ENCODE measurements at places on chromosomes 12 and 14.
A peak's percentile ranks its signal among the peaks of the same experiment; 100 is the strongest.

DNA sequence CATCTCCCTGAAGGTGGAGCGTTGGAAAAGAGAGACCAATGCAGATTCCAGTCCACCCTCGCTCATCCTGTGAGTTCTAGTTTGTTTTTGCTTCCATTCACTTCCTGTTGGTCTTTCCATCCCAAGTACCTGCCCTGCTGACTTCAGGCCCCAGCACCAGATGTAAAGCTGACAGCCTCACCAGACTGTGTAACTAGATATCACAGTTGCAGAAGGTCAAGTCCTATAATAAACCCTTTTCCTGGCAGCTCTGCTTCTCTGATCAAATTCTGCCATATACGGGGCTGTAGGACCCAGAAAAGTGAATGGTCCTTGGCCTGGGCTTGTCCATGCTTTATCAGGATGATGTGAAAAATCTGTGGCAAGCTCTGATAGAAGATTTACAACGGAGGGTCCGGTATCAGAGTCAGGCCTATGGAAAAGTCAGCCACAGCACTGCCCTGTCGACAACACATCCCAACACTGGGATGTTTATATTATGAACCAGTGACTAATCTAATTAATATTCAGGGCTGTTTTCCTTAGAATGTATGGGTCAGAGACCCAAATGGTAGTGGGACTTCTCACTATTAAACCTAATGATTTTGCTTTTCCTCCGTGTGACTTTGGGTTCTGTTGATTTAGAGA, 42.1 kb downstream of the CCDC175 start:
- no peak overlapping the region for H3K27ac ChIP-seq
- H3K36me3 ChIP-seq = no peaks in the 10 kb centered on the region
- H3K4me1 ChIP-seq = no peaks in the 10 kb centered on the region
- no peak overlapping the region for H3K4me3 ChIP-seq

GRCh38 chr12:94203796-94204195, 55.4 kb downstream of the PLXNC1 start:
- H3K4me3 ChIP-seq = no peak overlapping the region
- no peak overlapping the region for H3K27ac ChIP-seq
- peaks cover 21% of the 10 kb centered on the region for H3K36me3 ChIP-seq
- no peak for DNase-seq

DNA sequence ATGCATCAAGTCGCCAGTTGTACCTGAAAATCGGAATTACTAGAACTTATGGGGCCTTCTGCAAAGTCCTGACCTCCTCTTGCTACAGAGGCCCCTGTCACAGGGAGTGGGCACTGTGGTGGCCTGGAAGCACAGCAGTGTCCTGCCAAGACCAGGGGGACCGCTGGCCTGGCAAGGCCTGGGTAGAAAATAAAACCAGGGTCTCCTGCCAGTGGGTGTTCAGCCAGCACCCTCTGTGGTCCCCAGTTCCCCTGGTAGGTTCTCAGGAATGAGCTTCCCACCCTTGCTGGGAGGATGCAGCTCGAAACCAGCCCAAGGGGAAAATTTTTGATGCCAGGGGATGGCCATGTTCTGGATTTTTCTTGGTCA, 43.9 kb downstream of the RIN3 start:
- H3K4me3 ChIP-seq = no peak overlapping the region
- H3K36me3 ChIP-seq = no peaks in the 10 kb centered on the region
- peak overlapping the region; percentile 33 for H3K27ac ChIP-seq
- DNase-seq = no peak
- H3K27me3 ChIP-seq = peaks cover 38% of the 10 kb centered on the region

DNA sequence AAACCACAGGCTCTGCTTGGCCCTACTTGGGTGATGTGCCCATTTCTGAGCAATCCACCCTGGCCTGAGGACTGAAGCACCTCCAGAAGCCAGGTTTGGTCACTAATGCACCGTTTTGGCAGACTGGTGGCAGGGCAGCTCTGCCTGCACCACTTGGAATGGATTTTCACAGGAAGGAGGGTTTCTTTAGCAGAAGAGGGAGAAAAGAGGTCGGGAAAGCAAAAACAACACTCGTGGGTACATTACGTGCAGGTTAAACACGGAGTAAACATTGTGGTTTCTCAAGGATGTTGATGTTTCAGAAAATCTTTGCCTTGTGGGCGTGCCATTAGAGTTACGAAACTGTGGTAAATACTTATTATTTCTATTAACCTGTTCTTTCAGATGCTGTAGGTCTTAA, 70.8 kb downstream of the KCNA5 start:
- no peak overlapping the region for H3K27ac ChIP-seq
- peaks cover 3% of the 10 kb centered on the region for H3K27me3 ChIP-seq
- no peaks in the 10 kb centered on the region for H3K36me3 ChIP-seq
- no peak overlapping the region for H3K4me3 ChIP-seq
- H3K4me1 ChIP-seq = no peaks in the 10 kb centered on the region

- no peaks in the 10 kb centered on the region for H3K36me3 ChIP-seq
- H3K4me3 ChIP-seq = peak overlapping the region; percentile 76
- no peak for DNase-seq
- peaks cover 74% of the 10 kb centered on the region for H3K27me3 ChIP-seq
- H3K27ac ChIP-seq = no peak overlapping the region
- peaks cover 18% of the 10 kb centered on the region for H3K4me1 ChIP-seq
Measured at GRCh38 chr12:94649349-94650142, 811 bp downstream of the TMCC3 start.

Measured in activated T-helper 2 cell treated with anti-CD3 and anti-CD28 coated beads, Interferon-gamma antibody, Interleukin-2, Interleukin-4, amounts not matched to agents 10 μg/mL and 5 μg/mL and 100 μg/mL, durations not matched to agents 14 hours and 24 hours and 36 hours (primary cell).